Stimulated activated CD8-positive, alpha-beta memory T cell treated with anti-CD3 and anti-CD28 coated beads, Interleukin-7, amount 100 ng/mL, for 4 hours (primary cell): ENCODE measurements at places on chromosomes 2 and 18.

DNA sequence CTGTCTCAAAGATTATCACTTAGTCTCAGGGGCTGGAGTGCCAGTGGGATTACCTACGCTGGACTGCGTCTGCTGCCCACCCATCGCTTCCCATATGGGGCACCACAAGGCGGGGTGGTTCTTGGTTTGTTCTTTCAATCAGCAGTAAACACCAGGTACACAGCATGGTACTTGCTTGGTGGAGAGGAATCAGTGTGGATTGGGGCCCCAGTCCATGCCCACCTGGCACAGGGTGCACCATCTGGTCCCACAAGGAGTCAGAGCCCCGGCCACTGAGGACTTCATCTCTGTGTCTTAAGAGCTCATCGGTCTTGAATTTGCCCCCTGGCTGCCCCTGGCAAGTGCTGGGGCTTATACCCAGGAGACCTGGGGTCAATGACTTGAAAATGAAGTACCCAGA, 96.2 kb downstream of the GLI2 start:
- no peak for DNase-seq

DNA sequence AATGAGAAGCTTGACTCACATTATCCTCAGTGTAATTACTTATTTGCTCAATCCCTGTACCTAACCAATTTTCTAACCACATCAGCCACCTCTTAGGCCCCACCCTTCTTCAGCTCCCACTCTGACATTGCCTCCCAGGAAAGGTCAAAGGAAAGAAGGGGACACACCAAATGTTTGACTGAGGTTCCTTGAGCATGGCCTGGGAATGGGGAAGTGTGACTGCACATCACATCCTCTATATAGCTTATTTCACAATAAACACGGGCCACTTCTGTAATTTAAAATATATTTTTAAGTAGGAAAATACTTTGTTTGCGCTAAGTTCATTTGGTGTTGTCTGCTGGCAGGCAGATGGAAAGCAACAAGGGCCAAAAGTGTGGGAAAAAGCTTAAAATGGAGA, 3.0 kb upstream of the FIGLA start:
- no peak for DNase-seq

DNA sequence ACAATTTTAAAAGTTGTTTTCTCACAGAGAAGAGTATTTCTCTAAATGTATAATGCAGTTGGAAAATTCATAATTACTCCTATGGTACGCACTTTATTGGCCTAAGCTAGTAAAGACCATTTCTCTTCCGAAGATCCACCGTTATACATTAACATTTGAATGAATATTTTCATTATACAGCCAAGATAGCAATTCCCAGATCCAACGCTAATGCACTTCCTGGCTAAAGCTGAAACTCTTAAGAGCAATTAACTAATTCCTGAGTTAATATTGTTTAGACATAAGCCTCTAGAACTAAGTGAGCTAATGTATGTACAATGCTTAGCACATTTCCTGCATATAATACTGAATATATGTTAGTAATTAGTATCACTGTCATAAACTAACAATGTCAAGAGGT, 56.2 kb downstream of the PDK1 start:
- DNase-seq = no peak

DNA sequence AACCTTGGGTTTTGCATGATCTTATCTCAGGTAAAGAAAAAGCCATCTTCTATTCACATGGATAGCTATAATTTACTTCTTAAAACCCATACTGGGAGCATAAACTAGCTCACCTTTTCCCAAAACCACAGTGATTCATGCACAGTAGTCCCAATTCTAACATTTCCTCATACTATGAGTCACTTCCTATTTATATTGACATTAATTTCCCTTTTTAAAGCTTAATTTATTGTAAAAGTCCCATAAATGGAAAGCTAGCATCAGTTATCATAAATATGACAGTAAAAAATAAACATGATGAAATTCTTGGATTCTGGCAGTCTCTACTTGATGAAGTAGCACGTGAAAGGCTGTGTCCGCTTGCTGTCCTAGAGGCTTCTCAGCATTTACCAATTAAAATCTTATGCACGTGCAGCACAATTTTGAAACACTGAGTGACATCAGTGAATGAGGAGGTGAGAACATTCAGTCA, 180.1 kb downstream of the CDH2 start:
- no peak for DNase-seq

DNA sequence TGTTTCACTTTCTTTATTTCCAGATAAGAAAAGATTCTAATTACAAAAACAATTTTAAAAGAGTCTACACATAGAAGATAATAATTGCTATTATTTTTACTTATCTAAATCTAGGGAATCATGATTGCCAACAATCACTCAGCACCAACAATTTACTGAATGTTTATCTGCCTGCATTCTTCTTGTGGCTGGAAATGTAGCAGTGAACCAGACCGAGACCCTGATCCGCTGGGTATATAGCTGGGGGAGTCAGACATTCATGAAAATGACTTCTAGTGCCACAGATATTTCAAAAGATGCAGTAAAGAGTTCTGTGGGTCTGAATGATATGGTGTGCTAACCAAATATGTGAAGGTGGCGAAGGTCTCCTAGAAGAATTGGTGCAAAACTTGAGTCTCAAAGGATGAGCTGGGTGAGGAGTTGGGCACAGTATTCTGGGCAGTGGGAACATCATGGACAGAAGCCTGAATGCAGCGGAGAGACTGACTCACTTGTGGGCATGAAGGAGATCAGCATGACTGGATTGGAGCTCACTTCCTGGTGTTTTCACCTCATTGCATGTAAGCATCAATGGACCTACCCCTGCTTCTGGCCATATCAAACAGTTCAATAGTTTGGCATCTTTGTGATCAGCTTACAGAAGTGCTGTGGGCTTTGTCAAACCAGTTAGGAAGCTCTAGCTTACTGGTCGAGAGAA, 26.1 kb upstream of the FN1 start:
- DNase-seq = no peak

DNA sequence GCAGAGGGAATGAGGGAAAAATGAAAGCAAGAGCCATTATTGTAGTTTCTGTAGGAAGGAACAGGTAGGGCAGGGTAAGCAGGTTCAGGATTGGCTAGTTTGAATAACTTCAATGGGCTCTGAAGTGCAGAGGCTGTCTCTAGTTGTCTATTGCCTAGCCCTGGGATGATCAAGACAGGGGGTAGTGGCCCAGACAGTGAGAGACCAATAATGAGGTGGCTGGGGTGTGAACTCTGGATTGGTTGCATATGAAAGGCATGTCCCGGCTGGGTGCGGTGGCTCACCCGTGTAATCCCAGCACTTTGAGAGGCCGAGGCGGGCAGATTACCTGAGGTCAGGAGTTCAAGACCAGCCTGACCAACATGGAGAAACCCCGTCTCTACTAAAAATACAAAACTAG, 67.5 kb upstream of the SLC38A11 start:
- DNase-seq = no peak

DNA sequence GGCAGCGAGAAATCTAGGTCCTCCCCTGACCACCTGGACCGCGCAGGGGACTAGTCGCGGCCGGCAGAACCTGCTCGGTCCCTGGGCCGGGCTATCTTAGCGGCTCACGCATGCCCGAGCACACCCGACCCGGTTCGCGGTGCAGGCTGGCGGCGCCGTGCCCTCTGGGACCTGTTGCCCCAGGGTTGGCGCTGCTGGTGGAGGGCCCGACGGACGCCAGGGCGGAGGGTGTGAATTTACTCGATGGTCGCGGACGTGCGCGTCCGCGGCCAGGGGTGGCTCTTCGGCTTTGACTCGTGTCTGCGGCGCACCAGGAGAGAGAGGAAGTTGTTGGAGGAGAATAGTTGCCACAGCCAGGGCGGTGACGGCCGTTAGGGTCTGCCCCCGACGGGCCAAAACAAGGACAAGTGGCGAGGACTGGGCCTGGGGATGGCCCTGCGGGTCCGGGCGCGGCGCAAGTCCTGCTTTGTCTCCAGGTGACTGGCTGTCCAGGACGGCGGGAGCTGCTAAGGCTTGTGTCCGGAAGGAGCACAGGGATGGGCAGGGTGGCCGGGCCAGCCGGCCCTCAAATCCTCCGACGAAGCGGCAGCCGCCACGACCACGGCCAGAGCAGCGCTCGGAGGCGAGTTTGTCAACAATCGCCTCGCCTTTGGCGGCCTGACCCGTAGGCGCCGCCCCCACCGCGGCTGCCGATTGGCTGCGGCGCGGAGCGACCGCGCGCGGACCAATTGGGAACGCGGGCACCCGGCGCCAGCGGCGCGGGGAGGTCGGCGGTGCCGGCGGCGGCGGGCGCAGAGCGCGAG, 1.3 kb downstream of the BCL2L11 start:
- no peak for DNase-seq

GRCh38 chr2:202098291-202098690, 25.2 kb downstream of the KIAA2012 start:
- DNase-seq = no peak
